ENCODE measurements at places on chromosomes 2 and 18.

DNA sequence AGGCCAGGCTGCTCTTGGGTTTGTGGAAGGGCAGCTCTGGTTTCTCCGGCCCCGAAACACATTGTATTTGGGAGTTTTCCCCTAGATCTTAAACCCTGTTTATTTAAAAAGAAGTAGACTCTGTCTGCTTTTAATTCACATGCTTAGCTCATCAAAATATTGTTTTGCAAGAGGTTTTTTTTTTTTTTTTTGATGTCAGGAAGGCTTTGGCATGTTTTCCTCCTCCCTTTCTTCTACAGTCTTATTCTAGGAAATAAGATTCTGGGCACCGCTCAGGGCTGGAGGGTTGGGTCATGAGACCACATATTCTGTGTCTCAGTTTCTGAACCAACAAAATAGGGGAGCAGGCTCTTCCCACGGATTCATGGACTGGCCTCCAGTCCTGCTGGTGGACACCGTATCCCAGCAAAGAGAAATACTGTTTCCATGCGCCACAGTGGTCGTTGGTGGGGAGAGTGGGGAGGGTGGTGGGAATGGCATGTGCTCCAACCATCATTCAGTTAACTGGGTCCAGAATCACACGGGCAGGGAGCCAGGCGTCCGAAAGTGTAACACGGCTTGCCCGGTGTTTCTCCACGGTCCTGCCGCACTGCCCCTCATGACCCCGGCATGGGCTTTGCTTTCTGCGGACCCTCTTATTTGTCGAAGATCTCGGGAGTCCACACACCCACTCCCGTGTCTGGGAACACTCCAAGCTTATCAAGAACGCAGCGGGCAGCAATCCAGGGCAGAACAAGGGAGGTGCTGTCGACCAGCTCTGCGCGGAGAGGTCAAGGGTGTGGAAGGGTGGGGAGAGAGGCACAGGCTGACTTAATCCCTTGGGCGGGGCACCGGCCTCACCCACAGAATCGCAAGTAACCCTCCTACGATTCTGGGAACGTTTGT, 176.7 kb downstream of the GLI2 start:
- DNase-seq = peak; percentile 77

GRCh38 chr2:119253760-119254600, 30.3 kb downstream of the STEAP3 start:
- DNase-seq = no peak

DNA sequence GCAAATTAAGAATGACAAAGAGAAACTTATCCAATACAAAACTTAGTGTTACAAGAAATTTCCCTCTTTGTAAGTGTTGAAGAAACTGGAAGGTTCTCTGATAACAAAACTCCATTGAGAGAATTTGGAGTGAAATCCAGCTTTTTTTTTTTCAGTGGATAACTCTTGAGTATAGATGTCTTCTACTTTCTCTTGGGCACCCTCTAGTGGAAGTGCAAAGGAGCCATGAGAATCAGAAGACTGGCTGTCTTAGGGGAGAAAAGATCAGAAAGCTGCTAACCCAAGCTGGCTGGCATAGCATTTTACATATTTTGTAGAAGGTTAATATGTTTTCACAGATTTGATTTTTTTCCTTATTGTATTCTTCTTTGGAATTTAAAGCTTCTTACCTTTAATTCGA, 138.8 kb upstream of the SATB2 start:
- peak; percentile 41 for DNase-seq

- DNase-seq = peak; percentile 65
Measured at GRCh38 chr2:216371721-216372702, at the start of gene MARCHF4. Gene MARCHF4 (minus strand): TSS chr2:216372483. CDS start chr2:216370260, 2,223 bp downstream.

DNA sequence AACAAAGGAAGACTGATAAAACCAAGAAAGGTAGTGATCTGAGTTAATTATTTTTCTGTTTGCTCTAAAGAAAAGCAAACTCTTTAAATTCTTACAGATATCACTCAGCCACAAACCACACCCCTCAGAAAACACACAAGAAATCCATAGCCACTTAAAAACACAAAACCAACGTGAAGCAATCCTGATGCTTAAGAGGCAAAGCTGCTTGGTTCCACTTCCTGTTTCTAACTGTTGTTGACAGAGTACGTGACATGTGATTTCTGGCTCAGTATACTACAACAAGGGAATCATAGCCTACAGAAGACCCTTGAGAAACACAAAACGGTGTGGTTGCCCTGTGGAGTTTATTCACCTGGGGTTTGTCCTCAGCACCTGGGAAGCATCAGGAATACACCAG, 240.9 kb upstream of the APCDD1 start:
- no peak for DNase-seq

Data from NCI-H460 (cell line).